ELF-1 (cell line): ENCODE measurements at places on chromosomes 2 and 18.

- DNase-seq, result no peak
Observed at GRCh38 chr2:197538412-197538811, 22.5 kb downstream of the MOB4 start.

- DNase-seq, result no peak
Observed at GRCh38 chr2:75710220-75710576, 517 bp downstream of the GCFC2 start.

DNA sequence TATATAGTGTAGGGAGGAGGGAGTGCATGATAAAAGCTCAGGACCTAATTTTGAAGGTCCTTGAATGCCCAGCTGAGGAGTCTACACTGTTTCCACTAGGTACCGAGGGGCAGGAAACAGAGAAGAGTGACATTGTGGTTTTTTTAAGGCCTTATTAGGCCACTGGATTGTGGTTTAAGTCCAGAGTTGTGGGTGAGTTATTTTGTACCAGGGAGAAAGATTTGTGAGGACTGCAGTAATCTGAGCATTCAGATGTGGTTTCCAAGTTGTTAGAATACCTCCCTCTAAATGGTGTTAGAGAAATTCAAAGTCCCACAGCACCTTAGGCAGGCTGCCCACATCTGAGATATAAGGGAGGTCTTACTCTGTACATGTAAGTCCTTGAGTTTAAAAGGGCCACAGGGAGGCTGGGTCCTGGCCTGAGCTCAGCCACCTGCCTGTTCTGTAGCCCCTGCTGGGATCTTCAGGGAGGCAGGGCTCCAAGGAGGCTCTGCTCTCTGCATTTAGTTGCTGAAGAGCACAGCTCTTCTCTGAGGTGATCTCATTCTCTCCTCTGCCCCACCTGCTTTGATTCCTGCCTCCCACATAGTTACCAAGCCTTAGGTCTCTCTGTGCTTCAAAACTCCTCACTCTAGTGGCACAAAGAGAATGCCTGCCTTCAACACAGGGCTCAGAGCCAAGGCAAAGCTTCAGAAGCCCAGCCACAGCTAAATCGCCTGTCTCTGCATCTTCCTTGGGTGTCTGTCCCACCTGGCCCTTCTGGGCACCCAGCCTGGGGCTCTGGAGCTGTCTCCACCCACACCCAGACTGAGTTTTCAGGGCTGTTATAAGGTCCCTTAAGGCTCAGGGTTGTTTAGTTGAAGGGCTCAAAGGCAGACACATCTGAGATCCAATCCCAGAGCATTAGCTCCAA lies 88.1 kb downstream of the VSNL1 start:
- no peak for DNase-seq

- no peak for DNase-seq
Observed at GRCh38 chr2:20184067-20184938, 40.6 kb downstream of the SDC1 start.

DNA sequence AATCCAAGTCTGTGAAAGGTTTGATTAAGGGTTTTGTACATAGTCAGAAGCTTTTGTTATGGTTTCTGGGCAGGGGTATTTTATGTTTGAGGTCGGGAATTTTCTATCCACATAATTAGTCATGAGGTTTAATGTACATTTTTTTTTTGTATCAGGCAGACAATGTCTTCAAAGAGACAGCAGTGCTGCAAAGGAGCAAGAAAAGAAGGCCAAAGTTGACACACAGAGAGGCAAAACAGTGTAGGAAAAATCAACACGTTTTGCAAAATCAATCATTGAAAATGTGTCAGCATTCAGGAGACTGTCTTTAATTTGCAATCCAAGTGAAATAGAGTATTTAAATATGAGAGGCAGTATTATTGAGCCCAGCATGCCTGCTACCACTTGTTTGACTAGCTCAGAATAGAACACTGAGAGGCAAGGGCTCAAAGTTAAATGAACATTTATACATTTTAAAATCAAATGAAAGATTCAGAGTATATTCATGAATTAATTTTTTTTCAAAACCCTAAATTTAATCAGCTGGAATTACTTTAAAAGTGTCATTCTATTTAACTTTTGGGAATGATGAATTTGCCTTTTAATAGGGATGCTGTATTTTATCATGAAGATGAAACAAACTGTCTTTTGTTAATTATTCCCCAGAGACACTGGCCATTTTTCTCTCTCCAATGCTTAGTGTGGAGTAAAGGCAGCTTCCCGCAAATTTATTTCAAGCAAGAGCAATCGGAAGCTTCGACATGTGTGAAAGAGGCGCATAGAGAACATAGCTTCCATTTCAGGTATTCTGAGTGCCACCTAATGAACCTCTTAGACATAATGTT lies 11.3 kb downstream of the VRK2 start:
- no peak for DNase-seq

GRCh38 chr18:11872479-11873136 lies 21.4 kb downstream of the CHMP1B start:
- DNase-seq, result peak; percentile 39

DNA sequence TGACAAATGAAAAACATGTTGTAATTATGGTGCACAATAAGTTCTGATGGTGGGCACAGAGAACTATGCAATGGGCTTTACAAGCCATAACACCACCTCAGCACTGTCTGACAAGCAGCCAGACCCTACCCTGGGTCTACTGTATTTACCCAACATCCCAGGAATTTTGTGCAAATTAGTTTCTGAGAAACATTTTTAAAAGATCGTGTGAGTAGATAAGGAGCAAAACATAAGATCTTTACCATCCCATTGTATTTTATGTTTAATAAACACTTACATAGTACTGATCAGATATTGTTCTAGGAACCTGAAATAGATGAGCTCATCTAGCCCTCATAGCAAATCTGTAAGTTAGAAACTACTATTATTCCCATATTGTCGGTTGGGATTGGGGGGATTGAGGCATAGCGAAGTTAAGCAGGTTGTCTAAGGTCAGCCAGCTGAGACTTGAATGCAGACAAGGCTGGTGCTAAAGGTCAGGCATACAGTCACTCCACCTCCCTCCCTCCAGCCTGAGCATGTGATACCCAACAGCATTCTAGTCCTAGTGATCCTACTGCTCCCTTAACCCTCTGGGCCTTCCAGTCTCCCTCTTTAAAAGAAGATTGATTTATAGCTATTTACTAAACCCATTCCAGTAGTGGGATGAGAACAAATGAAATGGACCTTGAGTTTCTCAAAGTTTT lies 67.4 kb upstream of the STAM2 start:
- DNase-seq, result peak; percentile 62
